Natural killer cell treated with Interleukin-12 subunit alpha and Interleukin-12 subunit beta and Interleukin-15 and Interleukin-18, amount 100 ng/mL, for 72 hours (primary cell): ENCODE measurements at places on chromosomes 3 and 15. TPM values are rescaled to one million over a fixed set of nuclear protein-coding genes. Genes with fewer than 3 reads are reported as not detected.

GRCh38 chr3:45079715-45080114, 53.6 kb downstream of the CLEC3B start:
- DNase-seq = no peak

- no peak for DNase-seq
Measured at GRCh38 chr3:78917536-78917935, 850.3 kb downstream of the ROBO1 start.

DNA sequence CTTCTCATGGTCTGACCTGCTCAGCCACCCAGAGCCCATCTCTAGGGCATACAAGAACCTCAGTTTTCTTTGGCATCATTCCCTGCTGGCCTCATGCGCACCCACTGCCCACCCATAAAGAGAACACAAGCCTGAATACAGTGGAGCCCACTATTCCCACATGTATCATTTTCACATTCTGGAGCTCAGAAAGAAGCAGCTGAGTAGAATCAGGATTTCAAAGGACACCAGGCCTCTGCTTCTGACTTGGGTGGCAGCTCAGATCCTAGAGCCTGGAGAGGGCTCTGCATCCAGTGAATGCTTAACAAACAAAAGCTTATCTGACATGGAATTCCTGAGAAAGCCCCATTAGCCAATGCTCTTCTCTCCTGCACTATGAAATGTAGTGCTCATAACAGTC, 34.7 kb downstream of the RBP2 start:
- DNase-seq = no peak

CD80 gene
- total RNA-seq = 0.62 TPM

DNA sequence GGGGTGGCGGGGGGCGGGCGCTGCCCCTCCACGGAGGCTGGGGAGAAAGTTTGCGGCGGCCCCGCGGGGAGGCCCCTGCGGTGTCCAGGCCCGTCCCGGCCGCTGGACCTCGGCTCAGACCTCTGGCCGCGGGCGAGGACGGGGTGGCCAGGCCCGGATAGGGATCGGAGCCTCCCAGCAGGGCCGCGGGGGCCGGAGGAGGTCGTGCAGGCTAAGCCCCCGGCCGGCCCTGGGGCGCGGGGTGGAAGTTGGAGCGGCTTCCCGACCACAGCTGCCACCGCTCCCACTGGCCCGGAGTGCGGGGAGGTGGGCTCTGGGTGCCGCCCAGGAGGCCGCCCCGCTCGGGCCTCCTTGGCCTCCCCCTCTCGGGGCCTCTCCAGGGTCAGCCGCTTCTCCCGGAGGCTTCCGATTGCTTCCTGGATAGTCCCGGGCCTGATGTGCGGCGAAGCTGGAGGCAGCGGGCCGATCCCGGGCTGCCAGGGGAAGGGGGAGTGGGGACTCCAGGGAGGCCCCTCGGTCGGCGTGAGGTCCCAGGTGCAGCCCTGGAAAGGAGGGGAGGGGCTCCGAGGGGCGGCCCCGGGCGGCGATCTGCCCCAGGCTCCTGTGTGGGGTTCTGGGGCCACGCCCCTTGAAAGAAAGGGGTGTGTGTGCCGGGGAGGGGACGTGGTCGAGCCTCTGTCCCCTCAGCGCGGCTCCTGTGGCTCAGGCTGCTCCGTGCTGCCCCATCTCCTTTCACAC, 907 bp downstream of the PLXNA1 start:
- no peak for DNase-seq

- DNase-seq = no peak
Measured at GRCh38 chr3:15637131-15637951, 35.8 kb downstream of the BTD start.

DNA sequence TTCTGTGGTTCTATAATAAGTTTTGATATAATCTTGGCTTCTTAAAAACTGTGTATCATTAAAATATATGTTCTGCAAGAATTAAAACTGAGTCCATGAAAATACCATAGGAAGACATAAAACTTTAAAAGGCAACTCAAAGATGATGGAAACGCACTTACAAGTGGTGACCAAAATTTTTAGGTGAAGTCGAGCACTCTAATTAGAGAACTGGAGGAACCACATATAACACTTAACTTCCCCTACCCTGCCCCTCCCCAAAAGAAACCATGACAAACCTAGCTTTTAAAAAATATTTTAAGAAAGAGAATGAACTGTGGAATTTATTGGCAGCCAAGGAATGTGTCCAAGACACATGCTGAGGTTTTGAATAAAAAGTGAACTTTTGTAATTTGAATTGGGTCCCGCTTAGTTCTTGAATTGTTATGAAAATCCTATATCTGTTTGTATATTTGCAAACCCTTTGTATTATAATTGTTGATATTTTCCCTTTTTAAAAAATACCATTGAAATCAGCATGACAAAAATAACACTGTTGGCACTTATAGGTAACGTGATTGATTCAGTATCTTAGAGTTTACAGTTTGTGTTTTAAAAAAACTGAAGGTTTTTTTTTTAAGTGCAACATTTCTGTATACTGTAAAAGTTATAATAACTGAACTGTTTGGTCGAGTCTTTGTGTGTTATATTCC, 7.7 kb downstream of the NR2F2 start:
- DNase-seq = no peak

GRCh38 chr15:63112871-63113270, 8.8 kb upstream of the LACTB start:
- DNase-seq = no peak

APH1B gene
- 8.7 TPM for total RNA-seq

IL16 gene
- 32.3 TPM for total RNA-seq

OR5K2 gene
- not detected for total RNA-seq

CFAP100 gene
- total RNA-seq = not detected
